ENCODE measurements at places on chromosomes 5 and 9.

DNA sequence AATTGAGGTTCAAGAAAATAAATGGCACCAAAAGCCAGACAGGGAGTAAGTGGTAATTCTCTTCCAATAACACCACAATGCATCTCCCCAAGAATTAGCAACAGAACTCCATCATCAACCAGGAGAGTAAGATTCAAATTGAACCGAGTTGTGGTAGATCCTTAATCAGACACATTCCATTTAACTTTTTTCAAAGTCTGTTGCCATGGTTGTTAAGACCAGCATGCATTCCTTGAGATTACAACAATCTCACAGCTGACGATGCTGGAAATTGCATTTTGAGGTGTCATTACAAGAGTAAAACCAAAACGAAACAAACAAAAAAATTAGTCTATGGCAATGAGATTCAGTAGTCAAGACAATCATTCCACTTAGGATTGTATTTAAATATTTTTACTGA, 78.9 kb upstream of the ZNF462 start:
- H3K27me3 ChIP-seq, result no peaks in the 10 kb centered on the region
- no peak overlapping the region for H3K27ac ChIP-seq
- peaks cover 6% of the 10 kb centered on the region for H3K36me3 ChIP-seq
- H3K4me1 ChIP-seq, result no peaks in the 10 kb centered on the region
- no peak overlapping the region for H3K4me3 ChIP-seq

DNA sequence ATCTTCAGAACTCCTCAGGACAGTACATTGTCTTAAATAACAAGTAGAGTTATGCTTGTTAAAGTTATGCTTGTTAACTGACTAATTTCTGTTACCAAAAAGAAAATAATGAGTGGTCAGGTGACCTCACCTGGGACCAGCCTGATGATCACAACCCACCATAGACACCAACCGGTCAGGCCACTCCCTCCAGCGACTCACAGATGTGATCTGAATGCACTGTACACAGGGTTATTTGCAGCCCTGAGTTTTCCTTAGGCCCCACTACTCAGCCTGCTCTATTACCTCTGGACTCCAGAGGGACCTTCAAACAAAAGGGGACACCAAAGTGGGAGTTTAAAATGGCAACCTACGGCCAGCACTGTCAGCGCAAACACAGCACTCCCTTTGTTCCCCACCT, 55.3 kb downstream of the ARSB start:
- no peak for DNase-seq
- H3K27ac ChIP-seq, result no peak overlapping the region
- H3K27me3 ChIP-seq, result no peaks in the 10 kb centered on the region
- no peaks in the 10 kb centered on the region for H3K36me3 ChIP-seq
- H3K4me1 ChIP-seq, result no peaks in the 10 kb centered on the region

DNA sequence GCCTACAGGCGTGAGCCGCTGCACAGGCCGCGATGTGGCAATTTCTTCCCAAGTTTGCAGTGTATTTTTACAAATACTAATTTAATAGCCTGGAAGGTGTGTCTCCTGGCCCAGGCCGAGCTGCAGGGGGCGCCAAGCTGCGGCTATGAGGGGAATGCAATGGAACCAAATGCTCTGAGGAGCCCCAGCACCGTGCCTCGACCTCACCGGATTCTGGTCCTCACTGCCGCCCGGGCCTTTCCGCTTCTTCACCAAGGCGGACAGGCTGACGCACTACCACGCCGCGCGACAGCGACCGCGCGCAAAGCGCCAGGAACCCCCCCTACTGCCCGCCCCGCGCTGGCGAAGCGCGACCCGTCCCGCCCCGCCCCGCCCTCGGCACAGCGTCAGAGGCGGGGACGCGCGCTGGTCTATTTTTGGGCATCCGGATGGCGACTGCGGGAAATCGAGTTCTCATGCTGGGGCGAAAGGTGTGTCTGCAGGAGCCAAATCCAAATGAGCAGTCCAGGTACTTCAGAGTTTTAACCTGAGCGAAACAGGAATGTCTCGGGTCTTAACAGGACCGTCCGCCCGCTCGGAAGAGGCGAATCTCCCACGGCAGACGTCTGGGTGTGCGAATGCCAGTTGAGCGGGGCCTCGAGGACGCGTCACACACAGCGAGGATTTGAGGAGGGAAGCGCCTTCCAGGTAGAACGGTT, 31.7 kb upstream of the PRXL2C start:
- DNase-seq, result peak; percentile 86
- no peaks in the 10 kb centered on the region for H3K4me1 ChIP-seq
- no peaks in the 10 kb centered on the region for H3K36me3 ChIP-seq
- H3K4me3 ChIP-seq, result peak overlapping the region; percentile 89
- H3K27ac ChIP-seq, result peak overlapping the region; percentile 23

DNA sequence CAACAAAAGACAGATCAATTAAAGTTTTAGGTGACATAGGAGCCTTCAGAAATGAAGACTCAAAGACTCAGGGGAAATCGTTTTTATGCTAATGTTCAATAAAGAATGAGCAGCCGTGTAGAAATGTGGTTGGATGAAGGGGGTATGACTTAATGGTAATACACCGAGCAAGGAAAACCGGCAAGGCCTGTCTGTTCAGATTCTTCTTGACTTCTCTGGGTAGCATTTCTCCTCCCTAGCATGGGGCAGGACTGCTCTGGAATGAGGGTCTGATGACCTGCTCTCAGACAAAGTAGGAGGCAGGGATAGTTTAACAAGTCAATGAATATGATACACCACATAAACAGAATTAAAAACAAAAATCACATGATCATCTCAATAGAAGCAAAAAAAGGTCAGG, 487.4 kb downstream of the ZNF608 start:
- H3K27ac ChIP-seq, result no peak overlapping the region
- peaks cover 16% of the 10 kb centered on the region for H3K4me1 ChIP-seq
- peaks cover 6% of the 10 kb centered on the region for H3K36me3 ChIP-seq
- no peaks in the 10 kb centered on the region for H3K27me3 ChIP-seq
- no peak for DNase-seq
- no peak overlapping the region for H3K4me3 ChIP-seq

DNA sequence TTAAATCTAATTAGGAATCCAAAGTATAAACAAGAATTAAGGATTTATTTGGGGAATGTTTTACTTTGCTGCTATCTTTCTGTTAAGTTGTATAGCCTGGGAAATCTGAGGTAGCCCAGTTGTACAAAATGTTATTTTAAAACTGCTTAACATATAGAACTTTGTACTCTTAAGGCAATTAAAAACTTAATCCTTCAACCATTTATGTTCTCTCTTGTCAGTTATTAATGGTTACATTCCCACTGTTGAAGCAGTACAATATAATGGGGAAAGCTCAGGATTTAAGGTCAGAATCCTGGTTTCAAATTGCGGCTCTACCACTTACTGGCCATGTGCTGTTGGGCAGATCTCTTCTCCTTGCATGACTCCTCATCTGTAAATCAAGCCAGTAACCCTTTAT, 32.7 kb downstream of the FBXO38 start:
- H3K27me3 ChIP-seq, result peaks cover 2% of the 10 kb centered on the region
- H3K27ac ChIP-seq, result no peak overlapping the region
- DNase-seq, result no peak

GRCh38 chr9:109331353-109331752, 10.5 kb upstream of the EPB41L4B start:
- peaks cover 2% of the 10 kb centered on the region for H3K27me3 ChIP-seq
- H3K27ac ChIP-seq, result no peak overlapping the region
- no peak for DNase-seq
- peaks cover 2% of the 10 kb centered on the region for H3K4me1 ChIP-seq

All from glutamatergic neuron (in vitro differentiated cells).